ENCODE measurements at places on chromosomes 1 and 21.

GRCh38 chr1:9960706-9961562, 17.7 kb downstream of the NMNAT1 start:
- no peak for DNase-seq

DNA sequence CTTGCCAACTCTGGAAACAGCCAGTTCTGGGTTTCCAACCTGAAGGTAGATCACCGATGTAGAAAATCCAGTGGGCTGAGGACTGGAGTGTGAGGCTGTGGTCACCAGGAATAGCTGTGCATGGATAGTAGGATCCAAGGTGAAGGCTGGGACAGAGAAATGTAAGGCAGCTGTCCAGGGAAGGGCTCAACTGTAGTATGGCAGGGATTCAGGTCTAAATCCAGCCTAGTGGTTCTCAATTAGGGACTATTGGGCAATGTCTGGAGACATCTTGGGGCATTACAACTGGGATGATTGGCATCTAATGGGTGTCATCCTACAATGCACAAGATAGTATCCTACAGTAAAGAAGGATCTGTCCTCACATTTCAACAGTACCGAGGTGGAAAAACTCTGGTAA, 67.7 kb upstream of the RUNX1 start:
- no peak for DNase-seq

- no peak for DNase-seq
These were observed 45.3 kb downstream of the AKNAD1 start for GRCh38 chr1:108811611-108812010.

- DNase-seq: no peak
These were observed 89.2 kb downstream of the TRIM11 start for GRCh38 chr1:228317411-228317828.

- DNase-seq: no peak
These were observed 128.0 kb downstream of the TNNI3K start for GRCh38 chr1:74363220-74363619.

- DNase-seq: no peak
These were observed 14.1 kb downstream of the F5 start for GRCh38 chr1:169572187-169572586.

- peak; percentile 96 for DNase-seq
These were observed at the start of gene NIPAL3 for GRCh38 chr1:24415334-24415909. Gene NIPAL3, plus strand, starts transcription at chr1:24415802. Its CDS starts 3,746 bp downstream, at chr1:24419548.

DNA sequence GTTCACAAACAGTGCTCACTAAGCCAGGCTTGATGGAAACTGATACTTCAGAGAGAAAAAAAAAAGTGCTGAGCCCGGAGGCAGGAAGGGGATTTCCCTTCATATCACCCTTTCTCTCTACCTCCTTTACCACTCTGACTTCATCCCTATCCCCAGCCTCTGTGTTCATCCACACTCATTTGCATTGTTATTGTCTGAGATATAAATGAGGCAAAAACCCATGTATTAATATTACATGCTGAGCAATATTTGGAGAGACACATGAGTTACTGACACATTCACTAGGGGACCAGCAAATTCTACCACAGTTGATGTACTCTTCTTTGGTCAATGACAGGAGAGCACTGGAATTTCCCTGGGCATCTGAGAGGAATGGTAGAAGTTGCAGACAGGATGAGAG, 175.8 kb downstream of the TNFSF18 start:
- no peak for DNase-seq

DNA sequence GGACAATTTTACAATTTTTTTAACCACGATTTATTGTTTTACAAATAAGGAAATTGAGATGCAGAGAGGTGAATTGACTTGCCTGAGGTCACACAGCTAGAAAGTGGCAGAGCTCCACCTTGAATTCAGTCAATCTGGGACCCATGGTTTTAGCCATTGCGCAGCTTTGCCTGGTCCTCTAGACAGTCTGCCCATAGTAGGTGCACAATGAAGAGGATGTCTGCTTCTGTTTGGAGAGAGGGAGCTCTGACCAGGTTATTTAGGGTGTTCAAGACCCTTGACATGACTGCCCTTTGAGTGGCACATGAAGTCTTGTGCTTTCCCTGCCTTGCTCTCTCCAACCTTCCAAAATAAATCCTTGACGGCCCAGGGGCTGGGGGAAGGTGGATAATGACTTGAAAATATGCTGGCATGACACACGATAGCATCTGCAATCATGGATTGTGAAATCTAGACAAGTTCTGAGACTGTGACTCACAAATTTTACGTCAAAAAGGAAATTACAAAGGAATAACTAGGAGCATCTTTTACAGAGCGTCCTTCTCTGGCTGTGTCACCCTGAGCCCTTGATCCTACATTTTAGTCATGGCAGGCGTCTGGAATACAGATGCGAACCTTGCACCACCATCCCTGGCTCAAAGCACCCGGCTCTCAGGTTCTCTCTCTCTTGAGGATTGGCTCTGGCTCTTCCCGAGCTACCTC, 26.2 kb upstream of the ID3 start:
- DNase-seq: no peak

- no peak for DNase-seq
These were observed 33.0 kb upstream of the ID3 start for GRCh38 chr1:23592209-23592892.

GRCh38 chr1:162380061-162380846, 1.3 kb upstream of the C1orf226 start:
- no peak for DNase-seq

DNA sequence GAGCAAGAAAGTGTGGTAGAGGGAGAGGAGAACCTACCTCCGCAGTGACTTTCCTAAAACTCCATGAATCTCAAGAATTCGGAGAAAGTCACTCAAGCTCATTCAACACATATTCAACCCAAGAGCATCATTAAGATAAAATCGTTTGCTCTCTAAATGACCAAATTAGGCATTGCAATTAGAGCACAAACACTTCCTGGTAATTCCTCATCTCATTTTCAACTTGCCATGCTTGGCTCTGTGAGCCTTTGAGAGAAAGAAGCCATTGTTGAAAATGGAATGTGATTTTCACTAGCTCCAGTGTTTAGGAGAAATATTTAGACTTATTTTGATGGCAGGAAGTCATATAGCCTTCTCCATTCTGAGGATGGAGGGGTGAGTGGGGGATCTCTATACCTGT, 52.5 kb downstream of the KAZN start:
- DNase-seq: no peak

GRCh38 chr1:216686860-216687766, 36.1 kb downstream of the ESRRG start:
- DNase-seq: no peak

DNA sequence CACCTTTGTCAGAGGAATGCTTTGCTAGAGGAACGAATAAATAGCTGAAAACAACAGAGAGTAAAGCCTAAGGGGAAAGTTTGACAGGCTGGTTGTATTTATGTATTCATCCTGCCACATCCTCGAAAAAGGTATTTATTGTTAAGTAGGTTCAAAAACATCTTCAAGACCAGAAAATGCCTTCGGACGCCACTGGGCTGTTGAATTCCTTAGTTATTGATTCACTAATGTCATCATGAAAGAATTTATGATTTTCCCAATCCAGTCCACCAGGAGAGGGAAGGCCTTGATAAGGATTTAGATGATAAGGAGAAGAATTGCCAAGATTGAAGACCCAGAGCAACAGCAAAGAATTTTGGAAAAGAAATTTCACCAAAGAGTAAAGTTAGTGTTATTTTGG, 35.2 kb upstream of the MAB21L3 start:
- no peak for DNase-seq

GRCh38 chr21:36773117-36773516, 74.2 kb downstream of the SIM2 start:
- DNase-seq: no peak

- no peak for DNase-seq
These were observed at the start of gene ADGRB2 for GRCh38 chr1:31764312-31765040. Gene ADGRB2, minus strand, starts transcription at chr1:31764340. Its CDS starts 7,119 bp downstream, at chr1:31757221.

DNA sequence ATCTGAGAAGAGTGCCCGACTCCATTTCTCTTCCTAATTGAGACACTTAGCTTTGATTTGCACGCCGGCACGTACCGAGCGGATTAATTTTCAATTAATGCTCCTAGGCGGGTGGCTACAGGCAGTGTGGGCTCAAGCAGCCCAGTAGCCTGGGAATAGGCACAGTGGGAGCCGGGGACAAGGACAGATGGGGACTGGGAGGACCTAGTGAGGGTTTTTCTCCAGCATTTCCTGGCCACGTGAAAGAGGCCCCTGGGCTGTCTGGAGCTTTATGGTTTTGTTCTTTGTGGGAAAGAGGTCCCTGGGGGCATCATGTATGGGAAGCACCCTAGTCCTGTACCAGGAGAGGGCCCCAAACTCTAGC, 78.6 kb upstream of the CSF3R start:
- DNase-seq: no peak

- DNase-seq: no peak
These were observed 333.4 kb upstream of the PKN2 start for GRCh38 chr1:88350648-88351047.

- DNase-seq: no peak
These were observed 103.9 kb downstream of the DPYD start for GRCh38 chr1:97816927-97817326.

GRCh38 chr21:44681152-44681551, 811 bp downstream of the KRTAP12-1 start:
- no peak for DNase-seq

GRCh38 chr1:7178336-7178735, 393.1 kb downstream of the CAMTA1 start:
- DNase-seq: no peak

DNA sequence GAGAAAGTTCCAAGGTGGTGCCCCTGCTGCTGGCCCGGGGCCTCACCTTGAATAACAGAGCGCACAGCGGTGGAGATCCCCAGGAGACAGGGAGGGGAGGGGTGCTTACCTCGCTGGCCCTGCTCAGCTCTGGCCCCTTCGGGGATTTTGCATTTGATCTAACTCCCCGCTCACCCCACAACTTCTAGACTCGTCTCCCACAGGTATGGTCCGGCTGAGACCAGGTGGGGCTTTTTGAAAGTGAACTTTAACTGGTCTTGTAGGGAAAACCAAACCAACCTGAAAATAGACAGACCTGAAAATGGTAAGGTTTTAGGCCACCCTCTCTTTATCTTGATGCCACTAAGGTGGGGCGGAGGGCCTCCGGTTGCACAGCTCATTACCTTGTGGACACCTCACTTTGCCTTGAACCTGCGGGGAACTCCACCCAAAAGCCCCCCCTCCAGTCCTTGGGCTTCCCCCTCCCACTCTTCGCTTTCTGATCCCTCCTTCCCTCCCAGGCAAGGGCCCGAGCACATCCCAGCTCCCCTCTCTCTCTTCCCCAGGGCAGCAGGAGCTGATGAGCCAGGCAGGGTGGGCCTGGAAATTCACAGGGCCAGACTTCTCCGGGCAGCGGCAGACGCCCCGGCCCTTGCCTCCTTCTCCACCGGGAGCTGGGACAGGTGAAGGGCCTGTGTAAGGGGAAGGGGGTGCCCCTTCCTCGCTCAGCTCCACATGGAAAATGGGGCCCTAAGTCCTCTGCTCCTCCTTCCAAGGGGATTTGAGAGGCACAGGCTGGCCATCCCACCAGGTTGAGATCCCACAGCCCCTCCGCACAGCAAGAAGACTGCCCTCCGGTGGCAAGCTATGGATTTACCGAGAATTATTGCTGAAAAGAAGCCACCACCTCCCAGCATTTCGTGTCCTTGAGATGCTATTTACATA, 16.1 kb downstream of the TNFRSF8 start:
- DNase-seq: peak; percentile 29

- no peak for DNase-seq
These were observed 14.0 kb downstream of the ATP5PO start for GRCh38 chr21:33901412-33902288.

DNA sequence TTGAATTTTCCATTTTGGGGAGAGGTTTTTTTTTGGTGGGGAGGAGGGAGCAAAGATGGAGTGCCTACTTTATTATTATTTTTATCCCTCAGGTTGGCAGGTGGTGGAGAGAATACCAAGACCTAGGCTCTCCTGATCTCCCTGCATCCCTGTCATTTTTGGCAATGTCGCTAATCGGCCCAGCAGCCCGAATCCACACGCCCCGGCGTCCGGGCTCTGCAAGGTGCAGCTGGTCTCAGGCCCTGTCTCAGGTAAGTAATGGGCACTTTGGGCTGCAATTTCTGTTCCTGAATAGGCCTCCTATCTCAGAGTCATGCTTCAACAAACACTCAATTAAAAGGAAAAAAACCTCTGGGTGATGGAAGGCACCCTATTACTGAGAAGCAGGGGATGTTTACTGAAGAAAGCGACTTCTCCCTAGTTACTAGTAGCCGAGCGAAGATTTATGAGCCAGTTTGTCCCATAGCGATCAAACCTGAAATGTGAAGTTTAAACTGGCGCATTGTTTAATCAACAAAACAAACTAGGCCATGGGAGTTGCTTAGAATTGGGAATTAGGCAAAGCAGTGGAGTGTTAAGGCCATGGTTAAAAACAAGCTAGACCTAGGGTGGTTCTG, 137.8 kb downstream of the RWDD3 start:
- DNase-seq: no peak

- no peak for DNase-seq
These were observed 28.1 kb downstream of the SPSB1 start for GRCh38 chr1:9320520-9321479.

GRCh38 chr1:207203541-207203940, 99.5 kb downstream of the C4BPA start:
- DNase-seq: no peak

GRCh38 chr1:228321435-228321834, 85.2 kb downstream of the TRIM11 start:
- DNase-seq: no peak

GRCh38 chr1:68361346-68361910, 88.3 kb downstream of the RPE65 start:
- no peak for DNase-seq

DNA sequence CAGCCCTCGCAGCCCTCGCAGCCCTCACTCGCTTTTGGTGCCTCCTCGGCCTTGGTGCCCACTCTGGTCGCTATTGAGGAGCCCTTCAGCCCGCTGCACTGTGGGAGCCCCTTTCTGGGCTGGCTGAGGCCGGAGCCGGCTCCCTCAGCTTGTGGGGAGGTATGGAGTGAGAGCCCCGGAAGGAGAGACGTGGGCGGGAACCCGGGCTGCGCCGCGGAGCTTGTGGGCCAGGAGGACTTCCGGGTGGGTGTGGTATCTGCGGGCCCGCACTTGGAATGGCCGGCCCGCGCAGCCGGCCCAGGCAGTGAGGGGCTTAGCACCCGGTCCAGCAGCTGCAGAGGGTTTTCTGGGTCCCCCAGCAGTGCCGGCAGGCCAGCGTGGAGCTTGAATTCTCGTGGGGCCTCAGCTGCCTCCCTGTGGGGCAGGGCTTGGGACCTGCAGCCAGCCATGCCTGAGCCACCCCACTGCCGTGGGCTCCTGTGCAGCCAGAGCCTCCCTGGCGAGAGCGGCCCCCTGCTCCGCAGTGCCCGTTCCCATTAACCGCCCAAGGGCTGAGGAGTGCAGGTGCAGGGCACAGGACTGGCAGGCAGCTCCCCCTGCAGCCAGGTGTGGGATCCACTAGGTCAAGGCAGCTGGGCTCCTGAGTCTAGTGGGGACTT, 9.9 kb upstream of the CFHR2 start:
- DNase-seq: no peak

All from stimulated activated CD4-positive, alpha-beta T cell treated with anti-CD3 and anti-CD28 coated beads, Interleukin-1b, Interleukin-23, amount 100 ng/mL, for 1 hour (primary cell).